RWPE2 (cell line): ENCODE measurements at places on chromosomes 6 and 20.
A peak's percentile ranks its signal among the peaks of the same experiment; 100 is the strongest.

DNA sequence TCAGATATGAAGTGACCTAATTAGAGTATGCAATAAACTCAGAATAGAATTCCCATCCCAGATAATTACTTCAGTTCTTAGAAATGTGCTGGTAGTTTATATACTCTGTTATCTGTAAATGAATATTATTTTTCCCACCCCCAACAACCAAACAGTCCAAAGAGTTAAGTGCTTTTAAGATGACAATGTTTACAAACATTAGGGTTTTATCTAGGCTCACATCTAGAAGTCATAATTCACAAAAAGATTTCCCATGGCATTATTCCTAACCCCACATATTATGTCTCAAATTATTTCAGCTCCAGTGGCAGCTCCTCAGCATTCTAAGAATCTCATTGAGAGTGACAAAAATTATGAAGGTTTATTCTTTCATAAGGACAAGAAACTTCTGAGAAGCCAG lies 120.9 kb downstream of the TASP1 start:
- H3K27me3 ChIP-seq = no peaks in the 10 kb centered on the region
- H3K27ac ChIP-seq = no peak overlapping the region
- no peak for DNase-seq
- H3K36me3 ChIP-seq = peaks cover 9% of the 10 kb centered on the region
- H3K4me3 ChIP-seq = no peak overlapping the region
- H3K4me1 ChIP-seq = no peaks in the 10 kb centered on the region

GRCh38 chr20:20782755-20783154 lies 70.3 kb upstream of the RALGAPA2 start:
- DNase-seq = no peak
- H3K27ac ChIP-seq = no peak overlapping the region
- no peaks in the 10 kb centered on the region for H3K36me3 ChIP-seq
- H3K4me1 ChIP-seq = peaks cover 5% of the 10 kb centered on the region
- no peak overlapping the region for H3K4me3 ChIP-seq

- no peak overlapping the region for H3K4me3 ChIP-seq
- H3K27me3 ChIP-seq = no peaks in the 10 kb centered on the region
- H3K27ac ChIP-seq = no peak overlapping the region
- no peak for DNase-seq
- H3K36me3 ChIP-seq = peaks cover 20% of the 10 kb centered on the region
- H3K4me1 ChIP-seq = peaks cover 9% of the 10 kb centered on the region
These were observed 45.4 kb downstream of the CDS2 start for GRCh38 chr20:5172167-5172601.

DNA sequence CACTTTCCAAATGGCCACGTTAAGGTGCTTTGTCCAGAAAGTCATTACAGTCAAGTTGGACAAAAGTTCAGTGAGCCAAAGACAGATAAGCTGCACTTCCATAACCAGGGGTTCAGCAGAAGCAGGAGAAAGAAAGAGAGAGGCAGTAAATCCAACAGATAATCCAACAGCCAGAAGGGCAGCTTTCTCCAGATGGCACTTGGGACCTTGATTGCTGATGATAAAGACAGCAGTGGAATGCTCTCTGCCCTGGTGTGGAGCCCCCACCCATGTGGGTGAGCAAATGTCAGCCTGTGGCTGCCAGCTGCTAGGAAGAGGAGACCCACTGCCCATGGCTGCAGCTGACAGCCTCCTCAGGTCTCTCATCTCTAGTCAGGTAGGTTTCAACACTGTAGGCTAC lies 18.7 kb upstream of the NRSN1 start:
- H3K36me3 ChIP-seq = no peaks in the 10 kb centered on the region
- no peak overlapping the region for H3K4me3 ChIP-seq
- H3K4me1 ChIP-seq = no peaks in the 10 kb centered on the region
- no peak overlapping the region for H3K27ac ChIP-seq

DNA sequence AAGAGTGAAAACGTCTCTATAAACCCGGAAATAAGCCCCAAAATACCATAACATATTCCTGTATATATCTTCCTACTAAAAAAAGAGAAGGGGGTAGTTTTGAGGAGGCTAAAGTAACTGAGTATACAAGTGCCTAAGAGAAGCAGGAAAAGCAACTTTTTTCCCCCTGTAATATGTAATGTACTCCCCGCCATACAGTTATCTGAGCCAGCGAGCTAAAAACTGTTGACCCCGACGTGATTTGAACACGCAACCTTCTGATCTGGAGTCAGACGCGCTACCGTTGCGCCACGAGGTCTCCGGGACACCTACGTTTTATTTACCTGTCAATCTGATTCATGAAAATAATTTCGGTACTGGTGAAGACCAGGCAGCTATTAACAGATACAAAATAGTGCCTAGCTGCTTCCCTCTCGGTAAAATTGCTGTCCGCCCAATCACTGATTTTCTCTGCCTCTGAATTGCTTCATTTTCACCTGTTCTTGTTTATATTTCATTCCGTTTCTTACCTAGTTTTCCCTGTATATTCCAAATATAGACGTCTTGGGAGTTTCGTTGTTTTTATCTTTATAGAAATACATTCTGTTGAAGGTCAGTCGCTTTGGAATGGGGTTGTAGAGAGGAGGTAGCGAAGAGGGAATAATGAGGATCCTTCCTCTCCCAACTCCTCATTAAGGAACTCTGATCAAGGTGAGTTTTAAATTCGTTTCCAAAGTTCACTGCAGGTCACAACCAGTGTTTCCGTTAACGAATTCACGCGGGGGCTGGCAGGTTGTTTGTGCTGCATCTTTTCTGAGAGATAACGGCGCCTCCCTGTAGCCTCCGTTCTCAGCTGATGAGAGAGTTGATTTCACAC lies 33.6 kb upstream of the BTN3A2 start:
- H3K27me3 ChIP-seq = no peaks in the 10 kb centered on the region
- H3K27ac ChIP-seq = peak overlapping the region; percentile 28
- peak overlapping the region; percentile 56 for H3K4me3 ChIP-seq
- no peak for DNase-seq

DNA sequence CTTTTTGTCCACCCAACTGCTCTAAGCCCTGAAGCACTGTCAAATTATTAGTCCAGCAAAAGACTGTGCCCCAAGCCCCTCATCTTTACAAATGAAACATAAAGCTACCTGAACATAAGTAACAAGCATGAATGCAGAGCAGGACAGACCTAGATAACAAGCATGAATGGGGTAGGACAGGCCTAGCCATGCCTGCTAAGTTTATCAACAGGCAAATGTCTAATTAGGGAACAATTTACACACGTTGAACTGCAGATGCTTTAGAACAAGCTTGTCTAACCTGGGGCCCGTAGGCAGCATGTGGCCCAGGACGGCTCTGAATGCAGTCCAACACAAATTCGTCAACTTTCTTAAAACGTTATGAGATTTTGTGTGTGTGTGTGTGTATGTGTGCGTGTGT lies 13.6 kb downstream of the FBXO30 start:
- no peaks in the 10 kb centered on the region for H3K4me1 ChIP-seq
- H3K27ac ChIP-seq = no peak overlapping the region
- DNase-seq = no peak
- no peak overlapping the region for H3K4me3 ChIP-seq
- H3K36me3 ChIP-seq = peaks cover 66% of the 10 kb centered on the region

GRCh38 chr20:62511915-62512610 lies 36.3 kb upstream of the GATA5 start:
- no peak for DNase-seq
- no peak overlapping the region for H3K4me3 ChIP-seq
- H3K27ac ChIP-seq = no peak overlapping the region
- H3K4me1 ChIP-seq = no peaks in the 10 kb centered on the region
- peaks cover 56% of the 10 kb centered on the region for H3K27me3 ChIP-seq

DNA sequence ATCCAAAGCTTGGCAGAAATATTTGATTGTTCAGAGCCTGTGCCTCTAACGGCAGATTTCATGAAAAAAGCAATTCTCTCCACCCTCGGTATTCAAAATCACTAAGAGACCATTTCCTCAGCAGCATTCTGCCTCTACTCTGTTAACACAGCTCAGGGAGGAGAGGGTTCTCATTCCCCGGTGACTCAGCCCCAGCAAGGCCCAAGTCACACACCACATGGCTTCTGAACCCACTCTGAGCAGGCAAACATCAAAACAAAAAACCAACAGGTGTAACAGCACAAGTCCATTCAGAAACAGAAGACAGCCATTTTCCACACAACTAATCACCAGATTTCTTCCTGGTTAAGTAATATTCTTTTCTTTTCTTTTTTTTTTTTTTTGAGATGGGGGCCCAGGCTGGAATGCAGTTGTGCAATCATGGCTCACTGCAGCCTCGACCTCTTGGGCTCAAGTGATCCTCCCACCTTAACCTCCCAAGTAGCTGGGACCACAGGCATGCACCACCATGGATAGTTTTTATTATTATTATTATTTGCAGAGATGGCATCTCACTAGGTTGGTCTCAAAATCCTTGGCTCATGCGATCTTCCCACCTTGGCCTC lies 55.4 kb downstream of the GFOD1 start:
- H3K36me3 ChIP-seq = no peaks in the 10 kb centered on the region
- no peaks in the 10 kb centered on the region for H3K27me3 ChIP-seq
- no peak overlapping the region for H3K4me3 ChIP-seq
- no peak for DNase-seq
- no peak overlapping the region for H3K27ac ChIP-seq

DNA sequence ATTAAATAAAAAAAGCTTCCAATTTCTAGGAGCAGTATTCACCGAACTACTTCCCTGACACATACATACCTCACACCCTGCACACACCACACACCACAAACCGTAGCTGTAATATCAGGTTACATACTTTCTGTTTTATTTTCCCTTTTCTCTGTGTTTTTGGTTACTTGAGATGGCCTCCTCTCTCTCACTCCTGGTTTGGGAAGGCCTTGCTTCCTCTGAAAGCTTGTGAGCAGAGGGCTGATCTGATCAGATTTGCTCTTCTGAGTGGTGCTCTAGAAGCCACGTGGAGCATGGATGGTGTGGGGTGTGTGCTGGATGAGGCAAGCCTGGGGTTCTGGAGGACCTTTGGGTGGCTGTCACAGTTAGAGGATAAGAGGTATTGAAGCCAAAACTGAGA lies 20.9 kb downstream of the UTRN start:
- H3K4me3 ChIP-seq = no peak overlapping the region
- no peak overlapping the region for H3K27ac ChIP-seq

DNA sequence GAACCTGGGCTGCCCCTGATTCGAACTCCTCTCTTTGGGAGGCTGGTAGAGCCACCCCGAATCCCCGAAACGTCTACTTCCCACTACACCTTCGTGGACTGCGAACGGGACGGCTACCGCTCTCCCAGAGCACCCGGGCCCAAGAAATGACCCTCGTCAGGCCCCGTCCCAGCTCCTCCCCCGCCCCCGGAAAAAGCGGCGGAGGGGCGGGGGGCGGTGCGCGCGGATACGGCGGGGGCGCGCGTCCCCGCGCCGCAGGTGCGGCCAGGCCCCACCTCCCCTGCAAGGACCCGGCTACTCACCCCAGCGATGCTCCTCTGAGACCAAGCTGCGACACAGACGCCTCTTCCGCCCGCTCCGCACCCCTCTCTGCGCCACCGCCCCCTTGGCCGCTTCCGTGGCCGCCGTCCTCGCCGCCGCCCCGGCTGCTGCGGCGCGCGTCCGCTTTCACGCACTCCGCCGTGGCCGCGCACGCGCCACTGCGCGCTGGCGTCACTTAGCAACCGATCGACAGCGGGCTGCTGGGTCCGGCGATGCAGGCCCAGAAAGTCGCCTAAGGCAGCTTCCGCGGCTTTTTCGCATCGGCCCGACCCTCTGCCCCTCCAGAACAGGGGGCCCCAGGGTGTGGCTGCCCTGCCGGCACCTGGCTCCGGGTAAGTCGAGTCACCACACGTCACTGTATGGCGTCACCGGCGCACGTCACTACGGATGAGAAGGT lies at the start of gene BTBD9:
Gene BTBD9, minus strand, starts transcription at position 432 of the 718 bp plus-strand sequence.
- H3K27me3 ChIP-seq = no peaks in the 10 kb centered on the region
- peaks cover 3% of the 10 kb centered on the region for H3K4me1 ChIP-seq
- H3K27ac ChIP-seq = peak within 1 kb of the TSS; percentile 16
- H3K4me3 ChIP-seq = peak within 1 kb of the TSS; percentile 79
- H3K36me3 ChIP-seq = no peaks in the 10 kb centered on the region
- DNase-seq = peak; percentile 63
